ENCODE measurements at places on chromosomes 12 and 14.

- DNase-seq: no peak
These were observed 119.9 kb downstream of the PHETA1 start for GRCh38 chr12:111249018-111249370.

- no peak for DNase-seq
These were observed 898 bp upstream of the RAB15 start for GRCh38 chr14:64973026-64973442.

DNA sequence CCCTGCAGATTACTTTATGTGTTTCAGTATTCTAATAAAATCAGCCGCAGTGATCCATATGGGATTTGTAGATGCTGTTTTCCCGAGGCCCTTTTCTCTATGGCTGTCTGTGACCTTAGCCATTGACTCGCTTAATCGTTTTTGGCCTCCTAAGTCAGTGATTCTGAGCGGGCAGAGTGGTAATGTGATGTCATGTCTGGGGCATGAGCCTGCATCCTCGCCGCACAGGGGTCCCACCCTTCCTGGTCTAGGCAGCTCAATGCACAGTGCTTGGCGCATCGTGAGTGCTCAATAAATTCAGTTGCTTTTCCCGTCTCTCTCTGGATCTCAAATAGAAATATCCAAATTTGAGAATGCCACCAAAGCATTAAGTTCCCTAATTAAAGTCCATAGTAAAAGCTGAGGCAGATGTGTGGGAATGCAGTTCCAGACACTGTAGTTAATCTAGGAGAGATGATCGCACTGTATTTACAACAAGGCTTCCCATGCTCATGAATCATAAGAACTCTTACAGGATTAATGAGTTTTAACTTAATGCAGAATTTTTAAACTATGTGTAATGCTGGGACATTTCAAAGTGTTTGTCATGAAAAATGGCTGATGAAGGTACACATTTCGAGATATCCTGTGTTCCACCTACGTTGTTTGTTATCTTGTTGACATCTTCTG is 29.3 kb downstream of the HMGA2 start:
- no peak for DNase-seq

- DNase-seq: no peak
These were observed 108.6 kb downstream of the FOXN3 start for GRCh38 chr14:89308232-89308959.

- DNase-seq: no peak
These were observed 1.3 kb downstream of the TC2N start for GRCh38 chr14:91866061-91866460.

GRCh38 chr14:29301571-29301970 is 535.0 kb downstream of the FOXG1 start:
- DNase-seq: no peak

DNA sequence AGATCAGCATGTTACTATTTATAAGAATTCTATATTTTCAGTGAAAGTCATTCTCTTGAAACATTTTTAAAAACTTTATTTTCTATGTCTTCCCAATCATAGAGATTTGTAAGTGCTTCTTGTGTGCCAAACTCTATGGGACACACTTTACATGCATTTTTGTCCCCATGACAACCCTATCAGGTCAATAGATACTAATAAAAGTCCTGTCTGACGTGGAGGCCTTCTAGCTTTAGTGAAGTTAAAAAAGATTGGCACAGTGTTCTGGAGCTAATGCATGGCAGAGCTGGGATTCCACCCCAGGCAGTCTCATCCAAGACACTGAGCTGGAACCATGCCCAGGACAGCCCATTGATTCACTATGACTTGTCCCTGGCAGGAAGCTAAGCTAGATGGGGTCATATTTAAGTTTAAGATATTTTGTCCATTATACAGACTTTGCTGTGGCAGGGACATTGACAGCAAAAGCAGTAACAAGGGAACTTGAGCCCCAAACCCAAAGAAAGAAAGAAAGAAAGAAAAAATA is 28.1 kb downstream of the TTC6 start:
- DNase-seq: no peak

DNA sequence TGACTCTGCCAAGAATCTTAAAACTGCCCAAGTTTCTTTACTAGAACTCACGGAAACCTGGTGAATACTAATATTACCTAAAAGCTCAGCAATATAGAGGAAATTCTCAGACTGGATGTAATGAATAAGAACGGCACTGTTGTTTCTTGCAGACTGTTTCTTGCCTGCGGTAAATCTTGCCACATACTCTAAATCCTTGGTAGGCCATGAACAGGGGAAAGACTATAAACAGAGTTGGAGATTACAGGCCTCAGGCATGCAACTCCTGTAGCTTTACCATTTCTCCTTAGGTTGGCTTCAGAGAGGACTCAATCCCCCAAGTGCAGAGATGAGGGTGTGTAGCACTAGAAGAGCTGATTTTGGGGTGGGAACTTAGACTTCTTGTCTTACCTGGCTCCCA is 1.1 kb downstream of the ALDH6A1 start:
- DNase-seq: no peak

GRCh38 chr14:65231286-65231980 is 129.1 kb upstream of the MAX start:
- DNase-seq: no peak

DNA sequence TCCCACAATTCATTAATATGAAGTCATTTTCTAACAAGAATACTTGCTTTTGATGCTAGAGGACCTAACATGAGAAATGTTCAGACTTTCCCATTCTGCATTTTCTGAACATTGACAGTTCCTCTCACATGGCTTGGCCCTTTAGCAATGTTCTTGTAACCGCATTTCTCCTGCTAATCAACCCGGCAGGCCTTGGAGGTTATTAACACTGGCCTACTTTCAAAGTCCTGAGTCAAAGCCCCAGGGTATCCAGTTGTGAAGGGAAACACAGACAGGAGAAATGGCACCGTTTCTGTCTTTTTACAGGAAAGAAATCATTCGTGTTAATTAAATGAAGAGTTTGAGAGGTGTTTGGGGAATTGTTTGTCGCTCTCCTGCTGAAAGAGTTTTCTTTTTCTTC is 446.5 kb upstream of the MIS18BP1 start:
- no peak for DNase-seq

GRCh38 chr14:61153431-61153830 is 127.7 kb downstream of the TMEM30B start:
- DNase-seq: no peak

- DNase-seq: no peak
These were observed 29.1 kb upstream of the LRTM2 start for GRCh38 chr12:1791104-1791841.

GRCh38 chr14:71324767-71325272 is 417.6 kb downstream of the PCNX1 start:
- no peak for DNase-seq

- DNase-seq: no peak
These were observed 53.1 kb upstream of the KCNA1 start for GRCh38 chr12:4856596-4856995.
